ENCODE measurements at places on chromosomes 11 and 22.

DNA sequence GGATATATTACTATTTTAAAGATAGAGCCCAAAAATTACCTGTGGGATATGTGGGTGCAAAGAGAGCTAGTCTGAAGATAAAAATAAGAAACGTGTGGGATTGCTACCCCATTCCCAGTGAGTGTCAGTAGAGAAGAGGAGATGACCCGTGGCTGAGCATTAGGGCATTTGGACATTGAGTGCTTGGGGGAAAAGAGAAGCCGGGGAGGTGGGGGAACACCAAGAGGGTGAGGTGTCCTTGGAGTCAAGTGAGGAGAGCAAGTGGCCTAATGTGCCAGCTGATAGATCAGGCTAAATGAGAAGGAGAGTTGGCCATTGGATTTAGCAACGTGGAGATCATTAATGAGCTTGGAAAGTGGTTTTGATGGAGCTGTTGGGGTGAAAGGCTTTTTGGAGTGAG lies 1.2 kb downstream of the POLR2F start:
- DNase-seq, result no peak

- DNase-seq, result no peak
Measured at GRCh38 chr11:122750049-122750448, 88.3 kb upstream of the CRTAM start.

DNA sequence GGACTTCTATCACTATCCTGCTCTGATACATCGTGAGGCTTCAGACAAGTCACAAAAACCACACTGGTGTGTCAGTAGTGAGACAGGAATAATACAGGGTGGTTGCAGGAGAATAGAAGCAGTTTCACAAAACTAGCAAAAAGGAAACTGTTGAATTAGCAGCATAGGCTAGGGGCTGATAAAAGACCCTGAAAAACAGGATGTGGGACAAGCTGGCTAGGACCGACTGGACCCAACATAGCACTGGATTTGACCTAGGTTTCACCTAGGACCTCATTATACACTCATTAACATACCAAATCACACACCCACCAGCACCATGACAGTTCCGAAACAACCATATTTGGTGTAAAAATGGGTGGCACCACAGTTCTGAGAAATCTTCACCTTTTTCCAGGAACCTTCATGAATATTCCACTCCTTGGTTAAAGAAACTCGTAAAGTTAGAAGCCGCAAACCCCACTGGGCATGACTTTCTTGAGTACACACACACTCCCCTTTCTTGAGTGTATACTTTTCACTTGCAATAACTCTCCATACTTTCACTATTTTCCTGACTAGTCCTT lies 76.2 kb downstream of the SLC1A2 start:
- DNase-seq, result no peak

DNA sequence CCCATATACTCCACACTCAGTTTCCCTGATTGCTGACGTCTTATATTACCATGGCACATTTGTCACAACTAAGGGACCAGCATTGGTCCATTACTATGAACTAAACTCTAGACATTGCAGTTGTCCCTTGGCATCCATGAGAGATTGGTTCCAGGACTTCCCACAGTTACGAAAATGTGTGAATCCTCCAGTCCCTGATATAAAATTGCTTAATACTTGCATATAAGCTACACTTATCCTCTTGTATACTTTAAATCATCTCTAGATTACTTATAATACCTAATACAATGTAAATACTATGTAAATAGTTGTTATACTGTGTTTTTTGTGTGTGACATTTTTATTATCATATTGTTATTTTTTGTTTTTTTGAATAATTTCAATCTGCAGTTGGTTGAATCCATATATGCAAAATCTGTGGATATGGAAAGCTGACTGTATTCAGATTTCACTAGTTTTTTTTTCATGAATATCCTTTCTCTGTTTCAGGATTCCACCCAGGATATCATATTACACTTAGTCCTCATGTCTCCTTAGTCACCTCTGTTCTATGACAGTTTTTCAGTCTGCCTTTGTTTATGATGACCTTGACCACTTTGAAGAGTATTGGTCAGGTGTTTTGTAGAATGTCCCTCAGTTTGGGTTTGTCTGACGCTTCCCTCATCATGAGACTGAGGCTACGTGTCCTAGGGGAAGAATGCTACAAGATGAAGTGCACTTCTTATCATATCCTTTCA lies 55.3 kb downstream of the INSC start:
- no peak for DNase-seq

DNA sequence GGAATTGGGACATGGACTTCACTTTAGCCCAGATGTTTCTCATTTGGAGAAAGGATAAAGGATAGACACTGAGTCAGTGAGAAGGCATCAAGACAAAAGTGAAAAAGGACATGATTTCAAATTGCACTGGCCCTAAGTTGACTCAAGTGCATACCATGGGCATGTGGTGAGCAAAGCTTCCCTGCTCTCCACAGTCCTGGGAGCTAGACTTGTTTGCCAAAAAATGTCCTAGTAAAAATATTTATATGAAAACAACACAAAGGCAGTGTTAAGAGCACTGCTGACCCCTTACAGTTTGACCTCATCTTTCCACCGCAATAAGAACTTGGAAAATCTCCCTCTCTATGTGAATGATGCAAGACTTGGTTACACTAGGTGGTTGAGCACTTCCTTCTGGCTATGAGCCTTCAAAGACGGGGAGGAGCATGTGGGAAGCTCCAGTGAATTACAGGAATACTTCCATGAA lies 46.5 kb upstream of the FIBIN start:
- no peak for DNase-seq

DNA sequence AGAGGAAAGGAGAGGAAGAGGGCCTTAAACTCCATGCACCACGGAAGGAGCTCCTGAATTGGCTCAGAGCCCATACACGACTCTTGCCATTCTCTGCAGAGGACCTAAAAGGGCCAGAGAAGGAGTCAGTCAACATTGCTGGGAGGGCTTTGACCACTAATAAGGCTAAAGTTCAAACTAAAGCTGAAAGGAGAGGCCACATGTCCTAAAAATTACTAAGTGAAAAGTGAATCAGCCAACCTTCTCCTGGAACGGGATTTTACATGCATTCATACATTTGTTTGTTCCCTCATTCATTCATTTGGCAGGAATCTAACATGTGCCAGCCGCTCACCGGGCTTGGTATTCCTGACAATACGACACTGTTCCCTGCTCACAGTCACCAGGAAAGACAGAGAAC lies 10.5 kb downstream of the CLMP start:
- DNase-seq, result no peak

DNA sequence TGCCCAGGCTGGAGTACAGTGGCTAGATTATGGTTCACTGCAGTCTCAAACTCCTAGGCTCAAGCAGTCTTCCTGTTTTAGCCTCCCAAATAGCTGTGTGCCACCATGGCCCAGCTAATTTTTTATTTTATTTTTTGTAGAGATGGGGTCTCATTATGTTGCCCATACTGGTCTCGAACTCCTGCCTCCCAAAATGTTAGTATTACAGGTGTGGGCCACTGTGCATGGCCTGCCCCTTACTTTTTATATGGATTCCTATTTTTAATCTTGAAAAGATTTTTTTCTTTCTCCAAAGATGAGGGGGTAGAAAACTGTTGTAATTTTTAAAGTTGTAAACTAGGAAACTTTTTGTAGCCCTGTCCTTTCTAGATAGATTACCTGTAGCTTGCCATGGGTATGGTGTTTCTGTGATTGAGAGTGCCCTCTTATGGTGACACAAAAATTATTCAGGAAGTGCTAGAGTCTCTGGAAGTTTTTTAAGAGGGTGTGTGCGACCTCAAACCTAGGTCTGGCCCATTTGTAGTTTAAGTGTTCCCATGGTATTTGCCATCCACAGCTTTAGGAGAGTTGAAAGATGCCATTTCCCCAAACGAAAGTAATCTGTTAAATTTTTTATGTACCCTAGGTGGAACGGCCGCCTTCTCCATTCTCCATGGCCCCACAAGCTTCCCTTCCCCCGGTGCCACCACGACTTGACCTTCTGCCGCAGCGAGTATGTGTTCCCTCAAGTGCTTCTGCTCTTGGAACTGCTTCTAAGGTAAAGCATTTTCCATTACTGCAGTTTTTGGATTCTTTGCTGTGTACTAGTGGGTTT lies 32.4 kb downstream of the MCAM start:
- DNase-seq, result no peak

DNA sequence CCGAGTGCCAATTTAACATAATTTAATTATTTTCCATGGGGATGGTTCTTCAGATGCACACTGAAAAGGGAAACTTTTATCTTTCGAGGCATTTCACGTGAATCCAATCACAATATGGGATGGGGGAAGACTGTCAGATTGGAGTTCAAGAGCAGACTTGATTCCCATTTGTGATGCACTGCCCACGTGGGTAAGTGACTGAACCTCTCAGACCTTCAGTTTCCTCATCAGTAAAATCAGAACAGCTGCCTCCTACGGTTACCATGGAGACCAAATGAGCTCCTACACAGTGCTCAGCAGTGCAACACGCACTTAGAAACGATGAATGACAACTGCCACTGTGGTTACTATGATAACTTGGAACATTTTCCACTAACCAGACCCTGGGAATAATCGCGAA lies 21.7 kb downstream of the KIAA0930 start:
- DNase-seq, result no peak

DNA sequence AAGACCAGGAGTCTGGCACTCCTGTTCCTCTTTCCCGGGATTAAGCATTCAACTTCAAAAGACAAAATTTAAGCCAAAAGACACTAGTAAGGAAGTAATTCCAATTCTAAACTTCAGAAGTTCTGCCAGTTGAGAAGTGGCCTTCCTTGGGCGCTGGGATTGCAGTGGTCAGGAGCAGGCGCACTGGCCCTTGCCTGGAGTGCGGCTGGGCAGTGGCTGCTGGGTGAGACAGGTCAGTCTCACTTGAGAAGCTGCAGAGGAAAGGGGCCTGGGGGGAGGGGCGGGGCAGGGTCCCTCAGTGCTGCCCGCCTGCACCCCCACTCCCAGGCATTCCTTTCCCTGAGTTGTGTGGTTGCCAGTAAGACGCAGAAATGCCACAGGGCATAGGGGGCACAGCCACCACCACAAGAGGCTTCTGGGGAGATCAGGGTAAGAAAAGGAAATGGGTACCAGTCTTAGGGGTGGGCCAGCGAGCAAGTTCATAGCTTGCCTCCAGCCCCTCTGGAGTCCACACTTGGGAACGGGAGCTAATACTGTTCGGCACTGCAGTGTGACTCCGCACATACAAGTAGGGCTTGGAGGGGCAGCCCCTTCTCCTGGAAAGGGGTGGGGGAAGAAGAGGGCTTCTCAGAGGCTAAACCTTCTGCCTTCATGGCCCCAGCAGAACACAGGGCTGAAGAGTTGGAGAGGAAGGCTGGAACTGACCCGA lies 5.5 kb downstream of the MRPL49 start:
- no peak for DNase-seq

GRCh38 chr11:34379079-34379478 lies 21.3 kb upstream of the ABTB2 start:
- no peak for DNase-seq
